ENCODE measurements at places on chromosomes 11 and 22.
A peak's percentile ranks its signal among the peaks of the same experiment; 100 is the strongest.

- no peak for DNase-seq
Observed at GRCh38 chr11:82756765-82757639, 23.3 kb upstream of the FAM181B start.

DNA sequence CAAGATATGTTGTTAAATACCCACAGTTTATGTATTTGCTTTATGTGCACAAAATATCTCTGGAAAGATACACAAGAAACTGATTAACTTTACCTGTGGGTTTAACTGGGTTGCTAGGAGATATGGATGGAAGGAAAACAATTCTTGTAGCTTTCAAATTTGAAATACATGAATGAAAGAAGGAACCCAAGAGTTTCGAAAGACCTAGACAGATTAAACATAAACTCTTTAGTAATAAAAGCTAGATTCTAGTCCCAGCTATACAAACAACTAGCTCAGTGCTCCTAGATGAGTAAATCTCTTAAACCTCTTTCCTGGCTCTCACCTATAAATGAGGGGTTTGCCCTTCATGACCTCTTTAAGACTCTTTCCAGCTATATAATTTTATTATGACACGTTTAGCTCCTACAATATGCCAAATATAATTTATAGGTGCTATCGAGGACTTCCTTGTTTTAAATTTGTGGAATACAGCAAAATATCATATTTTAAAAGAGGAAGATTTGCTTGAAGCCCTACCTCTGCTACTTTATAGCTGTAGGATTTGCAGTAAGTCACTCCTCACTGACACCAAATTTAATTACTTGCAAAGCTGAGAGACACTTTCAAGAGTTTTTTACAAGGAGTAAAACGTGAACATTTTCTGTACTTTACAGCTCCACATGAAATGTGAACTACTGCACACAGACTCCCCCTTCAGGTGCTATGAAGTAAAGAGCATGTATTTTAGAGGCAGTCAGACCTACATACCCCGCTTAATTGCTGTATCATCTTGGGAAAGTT is 50.7 kb downstream of the RRAS2 start:
- no peak for DNase-seq

DNA sequence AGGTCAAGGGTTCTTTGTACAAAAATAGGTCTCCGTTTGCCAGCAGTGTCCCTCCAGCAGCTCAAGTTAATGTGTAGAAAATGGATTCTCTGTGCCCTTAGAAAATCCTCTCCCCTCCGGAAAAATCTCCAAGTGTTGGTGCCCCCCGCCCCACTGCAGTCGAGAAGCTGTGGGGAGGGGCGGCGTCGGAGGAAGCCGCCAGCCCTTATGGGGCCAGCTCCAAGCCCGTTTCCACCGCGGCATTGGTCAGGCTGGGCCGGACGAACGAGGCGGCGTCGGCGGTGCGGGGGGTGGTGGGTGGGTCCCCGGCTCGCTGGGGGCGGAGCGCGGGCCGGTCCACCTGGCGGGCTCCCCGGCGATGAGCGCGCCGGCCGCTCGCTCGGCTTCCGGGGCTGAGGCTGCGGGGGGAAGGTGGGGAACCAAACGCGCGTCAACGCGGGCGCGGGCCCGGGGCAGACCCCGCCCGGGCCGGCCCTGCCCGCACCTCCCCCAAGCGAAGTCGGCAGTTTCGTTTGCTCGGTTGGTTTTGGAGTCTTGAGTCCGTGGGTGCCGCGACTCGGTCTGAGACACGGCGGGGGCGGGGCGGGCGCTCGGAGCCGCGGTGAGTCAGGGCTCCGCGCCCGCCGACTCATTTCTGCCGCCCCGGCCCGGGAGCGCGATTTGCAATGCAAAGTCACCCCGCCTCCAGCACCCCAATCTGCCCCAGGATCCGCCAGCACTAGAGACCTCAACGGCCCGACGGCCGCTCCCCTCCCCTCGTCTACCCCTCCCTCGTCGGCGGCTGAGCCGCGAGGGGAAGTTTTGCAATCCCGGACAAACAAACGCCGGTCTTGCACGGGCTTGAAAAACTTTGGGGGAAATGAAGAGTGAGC is 1.4 kb downstream of the ASCL2 start:
- no peak for DNase-seq

DNA sequence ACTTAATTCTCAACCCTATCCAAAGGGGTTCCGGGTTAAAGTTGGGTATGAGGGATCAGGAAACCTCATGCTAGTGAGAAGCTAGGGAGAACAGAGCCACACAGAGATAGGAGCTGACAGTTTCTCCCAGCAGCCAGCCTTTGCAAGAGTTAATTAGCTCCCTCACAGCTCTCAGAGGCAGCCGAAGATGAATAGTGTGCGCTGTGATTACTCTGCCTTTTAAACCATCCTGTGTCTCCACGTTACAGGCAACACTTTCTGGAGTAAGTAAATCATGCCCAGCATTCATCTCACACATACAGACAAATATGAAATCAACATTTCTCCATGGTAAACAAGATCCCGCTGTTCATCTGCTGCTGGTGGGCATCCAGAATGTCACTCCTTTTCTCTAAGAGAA is 429.6 kb downstream of the INSC start:
- no peak for DNase-seq

DNA sequence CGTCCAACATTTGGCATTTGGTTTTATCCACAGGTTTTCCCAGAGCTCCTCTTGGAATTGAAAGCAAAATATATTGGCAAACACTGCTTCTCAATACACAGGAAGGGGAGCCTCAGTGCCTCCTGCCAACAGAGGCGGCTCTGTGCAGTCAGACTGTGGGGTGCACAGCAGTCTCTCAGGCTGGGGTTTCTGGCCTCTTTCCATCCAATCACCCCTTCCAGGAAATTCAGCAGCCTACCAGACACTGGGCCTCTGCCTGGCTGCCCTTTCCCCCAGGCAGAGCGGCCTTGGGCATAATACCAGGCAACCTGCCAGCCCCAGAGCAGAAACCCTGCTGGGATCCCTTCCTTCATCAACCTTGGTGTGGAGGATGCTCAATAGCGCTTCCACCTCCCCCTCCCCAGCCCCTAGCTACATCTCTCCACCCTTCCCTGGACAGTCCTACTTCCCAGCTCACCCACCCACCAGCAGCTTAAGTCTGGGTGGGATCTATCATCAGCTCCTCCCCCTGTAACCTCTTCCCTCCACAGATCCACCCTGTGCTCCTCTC is 17.8 kb upstream of the RAPSN start:
- peak; percentile 58 for DNase-seq

DNA sequence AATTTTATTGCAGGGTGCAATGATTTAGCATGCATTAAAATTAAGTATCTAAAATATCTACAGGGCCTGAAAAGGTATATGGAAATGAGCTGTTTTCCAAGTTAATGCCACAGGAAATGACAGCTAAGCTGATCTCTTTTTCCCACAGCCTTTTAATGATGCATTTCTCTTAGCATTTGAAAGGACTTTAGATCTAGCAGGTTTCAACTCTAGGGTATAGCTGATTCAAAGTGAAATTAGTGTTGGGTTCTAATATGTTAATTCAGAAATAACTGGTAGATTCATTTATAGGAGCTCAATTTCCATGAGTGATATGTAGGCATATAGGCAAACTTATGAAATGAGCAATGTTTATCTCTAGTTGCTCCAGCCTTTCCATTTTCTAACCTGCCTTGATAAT is 274.2 kb downstream of the CASP12 start:
- DNase-seq: no peak

DNA sequence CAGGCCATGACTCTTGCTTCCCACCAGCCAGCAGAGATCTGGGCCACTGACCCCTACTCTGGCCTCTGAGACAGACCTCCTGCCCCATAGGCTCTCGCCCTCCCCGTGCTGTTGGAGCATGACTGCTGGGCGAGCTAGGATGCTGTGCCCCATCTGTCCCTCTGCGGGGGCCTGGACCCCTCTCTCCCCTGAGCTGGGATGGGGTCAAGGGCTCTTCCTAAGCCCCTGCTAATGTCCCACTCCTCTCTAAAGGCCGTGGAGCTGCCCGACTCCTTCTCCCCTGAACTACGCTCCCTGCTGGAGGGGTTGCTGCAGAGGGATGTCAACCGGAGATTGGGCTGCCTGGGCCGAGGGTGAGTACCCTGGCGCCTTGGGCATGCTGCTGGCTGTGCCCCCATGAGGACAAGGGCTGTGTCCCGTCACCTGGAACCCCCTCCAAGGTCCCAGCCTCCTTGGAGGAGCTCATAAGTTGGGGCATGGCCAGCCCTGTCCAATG is 6.2 kb upstream of the ANKRD13D start:
- peak; percentile 11 for DNase-seq

GRCh38 chr22:45211848-45212247 is 28.8 kb downstream of the KIAA0930 start:
- DNase-seq: no peak

GRCh38 chr11:10908215-10908951 is 50.5 kb upstream of the ZBED5 start:
- DNase-seq: no peak

GRCh38 chr22:25404928-25405816 is 159.3 kb upstream of the GRK3 start:
- peak; percentile 79 for DNase-seq

- no peak for DNase-seq
Observed at GRCh38 chr11:2911088-2911784, 18.0 kb downstream of the PHLDA2 start.

DNA sequence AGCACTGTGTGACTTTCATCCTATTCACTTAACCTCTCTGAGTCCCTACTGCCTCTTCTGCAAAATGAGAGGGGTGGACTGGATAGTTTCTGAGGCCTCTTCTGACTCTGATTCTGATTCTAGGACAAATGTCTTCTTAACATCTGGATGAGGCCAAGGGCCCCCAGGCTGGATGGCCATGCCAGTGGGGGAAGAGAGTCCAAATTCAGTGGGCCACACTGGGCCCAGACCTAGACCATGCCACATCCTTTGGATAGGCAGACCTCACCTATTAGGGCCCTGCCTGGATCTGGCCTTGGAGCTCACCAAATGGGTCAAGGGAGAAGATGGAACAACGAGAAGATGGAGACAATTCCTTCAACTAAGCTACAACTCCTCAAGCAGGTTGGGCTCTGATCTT is 24.6 kb downstream of the NRXN2 start:
- DNase-seq: no peak

DNA sequence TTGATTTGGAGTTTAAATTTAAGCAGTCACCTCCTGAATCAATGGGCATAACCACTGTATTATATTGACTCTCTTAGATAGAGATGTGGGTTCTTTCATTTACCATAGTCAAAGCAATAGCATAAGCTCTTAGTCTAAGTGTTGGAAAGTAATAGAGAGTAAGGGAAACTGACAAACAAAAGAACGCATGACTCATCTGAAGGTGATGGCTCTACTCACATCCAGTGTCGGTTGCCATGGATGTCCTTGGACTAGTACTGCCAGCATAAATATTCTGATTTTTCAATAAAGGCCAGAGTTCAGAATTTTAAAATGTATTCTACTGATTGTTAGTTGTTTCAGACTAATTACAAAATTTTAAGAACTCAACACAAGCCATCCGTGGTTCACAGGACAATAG is 444.9 kb upstream of the DDI1 start:
- no peak for DNase-seq

GRCh38 chr22:28172892-28173670 is 254.0 kb upstream of the PITPNB start:
- DNase-seq: no peak

- no peak for DNase-seq
Observed at GRCh38 chr11:23021287-23021863, 161.1 kb upstream of the CCDC179 start.

DNA sequence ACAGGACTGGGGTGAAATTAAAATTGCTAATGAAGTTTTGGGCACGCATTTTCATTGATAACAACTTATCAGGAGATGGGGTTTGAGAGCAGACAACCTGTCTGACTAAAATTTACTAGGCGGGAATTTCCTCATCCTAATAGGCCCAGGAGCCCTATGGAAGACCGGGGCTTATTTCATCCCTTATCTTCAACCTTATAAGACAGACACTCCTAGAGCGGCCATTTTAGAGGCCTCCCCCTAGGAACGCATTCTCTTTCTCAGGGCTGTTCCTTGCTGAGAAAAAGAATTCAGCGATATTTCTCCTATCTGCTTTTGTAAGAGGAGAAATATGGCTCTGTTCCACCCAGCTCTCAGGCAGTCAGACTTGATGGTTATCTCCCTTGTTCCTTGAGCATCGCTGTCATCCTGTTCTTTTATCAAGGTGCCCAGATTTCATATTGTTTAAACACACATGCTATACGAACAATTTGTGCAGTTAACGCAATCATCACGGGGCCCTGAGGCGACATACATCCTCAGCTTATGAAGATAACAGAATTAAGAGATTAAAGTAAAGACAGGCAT is 39.3 kb upstream of the ZC3H12C start:
- DNase-seq: no peak

DNA sequence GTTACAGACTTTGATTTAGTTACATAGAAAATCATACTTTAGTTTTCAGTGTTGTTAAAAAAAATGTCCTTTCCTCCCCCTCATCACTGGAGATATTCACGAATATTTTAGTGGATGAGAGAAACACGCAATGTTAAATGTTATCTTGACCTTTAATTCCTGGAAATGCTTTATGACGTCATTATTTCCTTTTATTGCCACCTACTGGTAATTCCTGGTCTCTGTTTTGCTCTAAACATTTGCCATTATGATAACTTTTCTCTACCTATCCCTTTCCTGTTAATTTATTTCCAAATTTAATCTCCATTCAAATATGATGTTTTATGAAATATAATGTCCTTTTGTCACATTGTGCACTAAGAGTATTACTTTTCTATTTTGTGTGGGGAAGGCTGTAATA is 770.6 kb downstream of the FAM181B start:
- DNase-seq: no peak

DNA sequence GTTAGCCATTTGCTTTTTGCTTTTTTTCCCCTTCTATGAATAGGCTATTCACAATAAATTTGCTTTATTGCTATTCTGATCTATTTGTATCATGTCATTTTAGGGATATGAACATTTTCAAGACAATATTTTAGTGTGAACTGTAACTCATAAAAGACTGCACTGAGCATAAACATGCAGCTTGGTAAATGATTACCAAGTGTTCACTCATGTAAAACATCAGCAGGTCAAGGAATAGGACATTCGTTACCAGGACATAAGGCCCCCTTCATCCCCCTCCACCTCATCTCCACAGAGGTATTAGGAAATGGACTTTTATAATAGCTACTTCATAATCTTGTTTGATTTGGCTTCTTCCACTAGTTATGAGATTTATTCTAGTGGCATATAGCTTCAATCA is 12.4 kb downstream of the NLRP14 start:
- no peak for DNase-seq

GRCh38 chr11:103851166-103851651 is 185.2 kb upstream of the DDI1 start:
- DNase-seq: no peak

GRCh38 chr11:64103277-64103985 is 62.5 kb downstream of the MACROD1 start:
- no peak for DNase-seq

GRCh38 chr11:134662629-134663360 is 250.8 kb upstream of the B3GAT1 start:
- no peak for DNase-seq

- DNase-seq: no peak
Observed at GRCh38 chr11:87374038-87374807, 336.5 kb downstream of the TMEM135 start.

DNA sequence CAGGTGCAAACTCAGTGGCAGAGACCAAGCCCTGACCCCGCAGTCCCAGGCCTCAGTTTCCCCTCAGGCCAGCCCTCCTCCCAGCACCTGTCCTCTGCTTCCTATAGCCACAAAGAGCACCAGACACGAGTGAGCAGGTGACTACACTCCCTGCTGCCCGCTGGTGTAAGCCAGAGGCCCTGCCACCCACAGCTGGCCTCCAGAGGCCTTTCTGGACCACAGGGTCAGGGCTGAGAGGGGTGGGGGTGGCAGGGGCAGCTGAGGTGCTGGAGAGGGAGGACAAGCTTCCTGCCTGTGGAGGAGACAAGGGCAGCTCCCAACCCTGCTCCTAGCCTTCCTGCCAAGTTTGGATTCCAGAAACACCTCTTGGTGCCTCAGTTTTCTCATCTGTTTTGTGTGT is 31.3 kb upstream of the WNT7B start:
- no peak for DNase-seq
